Hippocampal formation (tissue), 2 donors: ENCODE measurements at places on chromosomes 11 and 22.

DNA sequence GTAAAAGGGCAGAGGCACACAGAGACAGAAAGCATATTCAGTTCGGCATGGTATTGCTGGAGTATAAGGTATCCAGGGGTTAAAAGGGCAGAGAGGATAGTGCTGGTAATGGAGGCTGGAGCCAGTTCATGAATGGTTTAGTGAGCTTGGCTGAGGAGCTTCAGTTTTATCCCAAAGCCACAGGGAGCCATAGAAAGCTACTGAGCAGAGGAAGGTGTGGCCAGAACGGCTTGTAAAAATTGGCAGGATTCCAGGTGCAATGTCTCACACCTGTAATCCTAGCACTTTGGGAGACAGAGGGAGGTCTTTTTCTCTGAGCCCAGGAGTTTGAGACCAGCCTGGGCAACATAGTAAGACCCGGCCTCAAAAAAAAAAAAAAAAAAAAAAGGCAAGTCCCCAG is 186.1 kb downstream of the MYO18B start:
- no peak for DNase-seq

DNA sequence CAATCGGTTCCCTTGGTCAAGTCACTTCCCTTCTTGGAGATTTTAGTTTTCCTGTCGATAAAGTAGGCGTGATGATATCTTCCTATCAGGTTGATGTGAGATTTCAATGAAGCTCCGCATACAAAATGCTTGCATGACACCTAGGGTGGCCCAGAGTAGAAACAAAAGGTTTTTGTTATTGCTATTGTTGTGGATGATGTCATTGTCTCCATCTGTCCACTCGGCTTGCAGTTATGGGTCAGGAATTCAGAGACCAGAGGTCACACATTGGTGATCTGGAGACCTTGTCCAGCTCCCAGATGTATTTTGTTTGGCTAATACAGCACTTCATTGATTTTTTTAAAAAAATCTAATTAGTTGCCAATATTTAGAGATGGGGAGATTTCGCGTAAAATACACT is 382.1 kb downstream of the MN1 start:
- DNase-seq, result no peak

- DNase-seq, result no peak
Measured at GRCh38 chr22:47091921-47092700, 329.7 kb downstream of the TBC1D22A start.

DNA sequence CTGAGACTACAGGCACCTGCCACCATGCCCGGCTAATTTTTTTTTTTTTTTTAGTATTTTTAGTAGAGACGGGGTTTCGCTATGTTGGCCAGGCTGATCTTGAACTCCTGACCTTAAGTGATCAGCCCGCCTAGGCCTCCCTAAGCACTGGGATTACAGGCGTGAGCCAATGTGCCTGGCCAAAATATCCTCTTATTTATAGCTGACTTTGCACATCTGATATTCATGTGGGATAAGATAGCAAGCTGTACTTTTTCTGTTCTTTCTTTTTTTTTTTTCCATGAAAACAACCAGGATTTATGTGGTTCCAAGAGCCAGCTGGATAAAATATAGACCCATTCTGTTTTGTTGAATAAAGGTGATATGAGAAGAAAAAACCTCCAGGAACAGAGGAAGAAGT is 12.1 kb upstream of the XBP1 start:
- no peak for DNase-seq

DNA sequence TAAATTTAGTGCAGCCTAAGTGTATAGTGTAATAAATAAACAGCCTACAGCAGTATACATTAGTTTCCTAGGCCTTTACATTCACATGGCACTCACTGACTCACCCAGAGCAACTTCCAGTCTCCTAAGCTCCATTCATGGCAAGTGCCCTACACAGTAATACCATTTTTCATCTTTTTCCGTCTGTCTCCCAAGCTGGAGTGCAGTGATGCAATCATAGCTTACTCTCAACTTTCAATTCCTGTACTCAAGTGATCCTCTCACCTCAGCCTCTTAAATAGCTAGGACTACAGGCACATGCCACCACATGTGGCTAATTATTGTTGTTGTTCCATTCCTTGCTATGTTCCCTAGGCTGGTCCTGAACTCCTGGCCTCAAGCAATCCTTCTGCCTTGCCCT is 54.4 kb downstream of the FCHSD2 start:
- DNase-seq, result no peak

- DNase-seq, result no peak
Measured at GRCh38 chr22:48179571-48180546, 1417.4 kb downstream of the TBC1D22A start.

- no peak for DNase-seq
Measured at GRCh38 chr11:35348898-35349687, 70.3 kb downstream of the SLC1A2 start.

- DNase-seq, result no peak
Measured at GRCh38 chr22:24875862-24876506, 70.0 kb downstream of the SGSM1 start.

DNA sequence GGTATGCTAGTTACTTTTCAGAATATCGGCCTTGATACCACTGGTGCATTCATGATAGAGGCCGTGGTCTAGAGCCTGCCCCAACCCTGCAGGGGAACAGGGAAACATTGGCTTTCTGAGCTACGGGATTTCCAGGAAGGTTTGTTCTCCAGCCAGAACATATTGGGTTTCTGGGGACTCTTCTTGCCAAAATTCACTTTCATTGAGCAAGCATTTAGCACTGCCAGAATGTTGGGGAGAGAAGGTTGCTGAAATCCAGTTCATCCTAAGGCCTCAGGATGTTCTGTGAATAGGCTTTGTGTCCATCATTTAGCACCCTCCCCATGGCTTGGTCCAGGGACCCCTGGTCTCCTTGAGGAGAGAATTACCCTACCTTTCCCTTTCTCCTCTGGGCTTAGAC is 36.7 kb downstream of the DRG1 start:
- DNase-seq, result no peak

DNA sequence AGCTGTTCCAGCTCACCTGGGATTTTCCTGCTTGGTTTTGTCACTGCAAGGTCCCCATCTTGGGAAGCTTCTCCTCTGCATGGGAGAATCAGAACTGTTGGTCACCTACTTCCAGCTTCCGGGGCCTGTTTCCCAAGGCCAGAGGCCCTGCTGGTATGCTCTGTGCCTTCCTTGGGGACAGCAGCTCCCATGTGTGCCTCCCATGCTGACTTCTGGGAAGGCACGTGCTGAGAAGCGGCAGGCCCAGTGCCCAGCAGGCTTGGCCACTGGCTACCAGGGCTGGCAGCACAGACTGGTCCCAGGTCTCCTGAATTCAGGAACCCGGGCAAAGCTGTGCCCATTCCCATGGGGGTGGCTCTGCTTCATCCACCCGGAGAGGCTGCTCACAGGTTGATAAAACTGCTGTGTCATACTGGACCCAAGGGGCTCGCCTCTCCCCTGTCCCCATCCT is 33.8 kb downstream of the MYEOV start:
- no peak for DNase-seq

DNA sequence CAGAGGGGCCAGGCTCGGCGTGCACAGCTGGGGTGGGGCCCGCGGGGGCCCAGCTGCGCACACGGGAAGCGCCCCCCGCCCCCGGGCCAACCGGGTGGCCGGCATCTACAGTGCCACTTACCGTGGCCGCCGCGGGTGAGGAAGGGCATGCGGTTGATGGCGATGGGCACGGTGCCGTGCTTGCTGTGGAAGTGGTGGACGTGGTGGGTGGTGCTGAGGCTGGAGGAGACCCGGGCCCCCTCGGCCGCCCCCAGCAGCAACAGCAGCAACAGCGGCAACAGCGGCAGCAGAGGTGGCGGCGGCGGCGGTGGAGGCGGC is 51.4 kb downstream of the SLC22A12 start:
- no peak for DNase-seq

DNA sequence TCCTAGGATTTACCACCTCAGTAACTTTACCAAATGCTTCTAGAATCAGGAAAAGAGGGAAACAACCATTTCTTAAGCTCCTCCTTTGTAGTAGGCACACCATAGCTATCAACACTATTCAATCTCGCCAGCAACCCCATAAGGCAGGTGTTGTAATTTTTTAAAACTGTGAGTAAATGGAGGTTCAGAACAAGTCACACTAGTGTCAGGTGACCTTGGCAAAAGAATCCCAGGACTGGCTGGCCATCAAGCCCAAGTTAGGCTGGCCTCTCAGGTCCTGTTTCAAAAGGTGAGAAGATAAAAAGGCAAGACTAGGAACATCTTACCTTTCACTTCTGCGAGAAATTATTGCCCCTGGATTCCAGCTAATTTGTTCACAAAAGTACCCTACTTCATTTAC is 713 bp downstream of the TOP3B start:
- no peak for DNase-seq

- DNase-seq, result no peak
Measured at GRCh38 chr11:47899801-47900200, 51.7 kb upstream of the NUP160 start.

GRCh38 chr11:68325183-68325906 is 13.0 kb downstream of the LRP5 start:
- DNase-seq, result no peak
